ENCODE measurements at places on chromosomes 6 and 20. TPM values are rescaled to one million over a fixed set of nuclear protein-coding genes. Genes with fewer than 3 reads are reported as not detected.

- no peak for DNase-seq
Measured at GRCh38 chr6:43678341-43678740, 9.2 kb downstream of the MRPS18A start.

GRCh38 chr6:128209771-128210170 is 308.9 kb upstream of the THEMIS start:
- no peak for DNase-seq

DNA sequence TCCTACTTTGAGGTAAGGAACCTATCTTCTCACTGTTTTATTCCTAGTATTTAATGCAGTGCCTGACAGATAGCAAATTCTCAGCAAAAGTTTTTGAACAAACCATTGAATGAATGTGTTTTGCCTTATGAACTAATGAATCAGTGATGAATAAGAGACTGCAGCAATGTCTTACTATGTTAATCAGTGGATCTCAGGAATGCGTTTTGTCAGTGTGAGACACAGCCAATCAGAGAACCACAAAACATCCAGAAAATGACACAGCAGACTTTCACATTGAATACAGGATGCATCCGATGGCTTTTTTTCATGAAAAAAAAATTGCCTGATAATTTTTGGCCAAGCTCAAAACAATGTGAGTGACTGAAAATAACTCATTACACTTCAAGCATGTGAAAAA is 270.5 kb downstream of the BMP2 start:
- DNase-seq, result no peak

- DNase-seq, result no peak
Measured at GRCh38 chr6:73608761-73609160, 45.0 kb downstream of the SLC17A5 start.

DNA sequence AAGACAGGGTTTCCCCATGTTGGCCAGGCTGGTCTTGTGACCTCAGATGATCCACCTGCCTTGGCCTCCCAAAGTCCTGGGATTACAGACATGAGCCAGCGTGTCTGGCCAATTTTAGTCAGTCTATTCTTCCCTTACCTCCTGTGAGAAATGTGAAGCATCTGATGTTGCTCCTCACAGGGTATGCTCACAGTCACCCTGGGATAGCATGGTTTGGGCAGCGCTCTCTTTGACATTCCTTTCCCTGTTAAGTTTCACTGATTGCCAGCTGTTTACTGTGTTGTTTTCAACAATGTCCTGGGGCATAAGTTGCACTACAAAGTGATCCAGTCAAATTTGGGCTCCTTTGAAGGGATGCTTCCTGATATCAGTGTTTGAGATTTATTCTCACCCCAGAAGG is 13.1 kb downstream of the CDC5L start:
- DNase-seq, result no peak

GRCh38 chr20:37291724-37292126 is 2.3 kb downstream of the MANBAL start:
- no peak for DNase-seq

DNA sequence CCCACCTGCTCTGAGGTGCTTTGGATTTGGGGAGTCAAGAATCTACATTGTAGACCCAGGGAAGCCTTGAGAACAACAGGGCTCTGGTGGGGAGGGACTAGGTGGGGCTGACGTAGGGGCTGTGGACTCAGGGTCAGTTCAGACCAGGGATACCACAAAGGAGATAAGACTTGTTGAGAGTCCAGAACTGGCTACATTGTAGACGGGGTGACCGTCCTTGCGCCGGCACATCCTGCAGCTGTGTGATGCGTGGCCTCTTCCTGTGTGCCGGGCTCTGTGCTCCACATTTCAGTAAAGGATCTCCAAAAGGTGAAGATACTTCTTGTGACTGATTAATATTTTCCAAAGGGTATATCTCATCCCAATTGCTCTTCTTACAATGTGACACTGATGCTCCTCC is 9.8 kb upstream of the TLDC2 start:
- no peak for DNase-seq

DNA sequence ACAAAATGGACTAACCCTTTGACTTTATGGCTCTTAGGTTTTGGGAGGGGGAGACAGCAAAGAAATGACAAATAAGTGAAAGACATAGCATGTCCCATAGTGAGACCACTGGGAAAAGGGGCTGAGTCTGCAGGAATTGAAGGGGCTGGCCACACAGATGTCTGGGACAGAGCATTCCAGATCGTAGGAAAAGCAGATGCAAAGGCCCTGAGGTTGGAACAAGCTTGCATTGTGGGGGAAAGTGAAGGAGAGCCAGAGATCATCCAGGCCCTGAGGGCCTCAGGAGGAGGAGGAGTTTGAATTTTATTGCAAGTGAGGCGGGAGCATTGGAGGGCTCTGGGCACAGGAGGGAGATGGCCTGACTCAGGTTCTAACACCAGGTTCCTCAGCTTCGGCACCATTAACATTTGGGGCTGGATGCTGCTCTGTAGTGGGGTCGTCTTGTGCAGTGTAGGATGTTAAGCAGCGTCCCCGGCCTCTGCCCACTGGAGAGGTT is 97.5 kb downstream of the CEBPB start:
- no peak for DNase-seq

GRCh38 chr20:57892471-57892870 is 182.7 kb upstream of the PMEPA1 start:
- DNase-seq, result no peak

DNA sequence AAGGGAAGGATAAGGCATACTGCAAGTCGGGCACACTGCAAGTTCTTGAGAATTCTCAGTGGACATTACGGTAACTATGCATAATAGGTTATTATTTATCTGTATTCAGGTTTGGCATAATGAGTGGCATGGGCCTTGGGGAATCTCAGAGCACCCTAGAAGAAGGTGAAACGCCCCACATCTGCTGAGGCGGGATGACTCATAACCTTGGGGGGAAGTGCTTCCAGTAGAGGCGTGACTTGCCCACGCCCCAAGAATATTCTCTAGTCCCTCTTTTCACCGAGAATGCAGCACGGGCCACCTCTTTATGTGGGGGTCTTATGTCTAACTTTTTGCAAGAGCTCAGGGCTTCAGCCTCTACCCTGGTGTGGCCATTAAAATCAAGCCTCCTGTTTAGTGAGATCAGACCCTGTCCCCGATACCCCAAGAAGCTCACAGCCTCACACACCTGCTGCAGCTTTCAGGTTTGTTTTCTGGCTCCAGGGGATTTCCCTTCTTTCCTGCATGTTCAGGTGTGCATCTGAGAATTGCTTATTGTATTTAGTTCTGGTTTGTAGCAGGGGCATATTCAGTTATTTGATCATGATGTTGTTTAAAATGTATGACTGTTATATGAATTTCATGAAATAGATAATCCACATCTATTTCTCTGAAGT is 19.1 kb downstream of the ZFP64 start:
- DNase-seq, result no peak

DNA sequence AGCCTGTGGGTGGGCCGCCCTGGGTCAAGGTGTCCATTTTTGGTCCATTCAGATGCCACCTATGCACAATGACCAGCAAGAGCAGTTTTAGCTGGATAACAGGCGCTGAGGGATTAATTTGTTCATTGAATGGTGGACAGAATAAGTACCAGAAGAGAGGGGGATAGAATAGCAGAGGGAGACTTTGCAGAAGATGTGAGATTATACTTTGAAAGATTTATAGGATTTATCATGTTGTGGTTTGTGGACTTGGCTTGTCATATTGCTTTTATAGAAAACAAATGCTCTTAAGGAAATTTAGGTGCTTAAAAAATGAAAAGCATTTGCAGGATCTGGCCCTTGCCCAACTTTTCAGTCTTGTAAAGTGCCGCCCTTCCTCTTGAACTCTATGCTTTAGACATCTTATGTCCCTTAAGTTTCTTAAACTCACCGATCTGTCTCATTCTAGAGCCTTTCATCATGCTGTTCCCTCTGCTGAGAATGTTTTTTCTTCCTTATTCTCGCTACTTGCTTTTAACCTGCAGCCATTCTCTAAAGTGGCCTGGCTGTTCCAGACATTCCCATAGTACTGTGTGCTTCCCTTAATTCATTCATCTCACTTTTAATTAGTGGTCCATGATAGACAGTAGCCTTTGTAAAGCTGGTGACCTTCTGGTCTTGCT is 42.5 kb downstream of the CD109 start:
- DNase-seq, result no peak

- peak; percentile 61 for DNase-seq
Measured at GRCh38 chr20:33826270-33826897, 15.2 kb downstream of the CHMP4B start.

GRCh38 chr6:169339731-169340309 is 86.2 kb upstream of the THBS2 start:
- DNase-seq, result peak; percentile 80

- DNase-seq, result no peak
Measured at GRCh38 chr6:90637320-90637719, 50.4 kb upstream of the MAP3K7 start.

GRCh38 chr20:36819659-36820058 is 46.1 kb upstream of the DSN1 start:
- no peak for DNase-seq

DNA sequence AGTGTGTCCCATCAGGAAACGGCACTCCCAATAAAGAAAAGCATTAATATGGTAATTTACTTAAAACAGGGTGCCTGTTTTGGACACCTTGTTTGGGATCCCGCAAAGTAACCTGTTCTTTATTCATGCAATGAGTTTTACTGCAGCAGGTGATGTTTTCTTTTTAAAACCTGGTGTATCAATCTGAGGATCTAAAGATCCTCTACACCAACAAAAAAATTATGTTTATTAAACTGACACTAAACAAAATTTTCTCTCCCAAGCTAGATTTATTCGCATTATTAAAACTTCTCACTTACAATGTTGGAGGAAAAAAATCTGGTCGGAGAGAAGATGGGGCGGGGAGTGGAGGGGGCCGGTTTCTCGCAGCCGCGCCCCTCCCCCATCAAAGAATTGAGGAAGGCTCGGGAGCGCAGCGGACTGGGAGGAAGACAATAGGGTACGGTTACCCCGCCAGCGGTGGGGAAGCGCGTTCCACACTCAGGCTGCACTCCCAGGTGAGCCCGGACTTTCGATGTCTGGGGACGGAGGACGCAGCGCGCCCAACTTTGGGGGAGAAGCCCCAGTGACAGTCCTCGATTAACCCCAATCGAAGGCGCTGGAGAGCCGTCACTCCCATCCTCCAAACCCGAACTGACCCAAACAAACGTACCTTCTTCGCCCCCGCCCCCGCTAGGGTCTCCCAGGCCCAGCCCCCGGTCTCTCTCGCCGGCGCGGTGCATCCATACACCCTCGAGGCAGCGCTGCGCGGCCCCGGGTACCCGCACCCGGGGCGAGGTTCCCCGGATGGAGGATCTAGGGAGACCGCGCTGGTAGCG is 1.3 kb downstream of the CD24 start:
- peak; percentile 49 for DNase-seq

DNA sequence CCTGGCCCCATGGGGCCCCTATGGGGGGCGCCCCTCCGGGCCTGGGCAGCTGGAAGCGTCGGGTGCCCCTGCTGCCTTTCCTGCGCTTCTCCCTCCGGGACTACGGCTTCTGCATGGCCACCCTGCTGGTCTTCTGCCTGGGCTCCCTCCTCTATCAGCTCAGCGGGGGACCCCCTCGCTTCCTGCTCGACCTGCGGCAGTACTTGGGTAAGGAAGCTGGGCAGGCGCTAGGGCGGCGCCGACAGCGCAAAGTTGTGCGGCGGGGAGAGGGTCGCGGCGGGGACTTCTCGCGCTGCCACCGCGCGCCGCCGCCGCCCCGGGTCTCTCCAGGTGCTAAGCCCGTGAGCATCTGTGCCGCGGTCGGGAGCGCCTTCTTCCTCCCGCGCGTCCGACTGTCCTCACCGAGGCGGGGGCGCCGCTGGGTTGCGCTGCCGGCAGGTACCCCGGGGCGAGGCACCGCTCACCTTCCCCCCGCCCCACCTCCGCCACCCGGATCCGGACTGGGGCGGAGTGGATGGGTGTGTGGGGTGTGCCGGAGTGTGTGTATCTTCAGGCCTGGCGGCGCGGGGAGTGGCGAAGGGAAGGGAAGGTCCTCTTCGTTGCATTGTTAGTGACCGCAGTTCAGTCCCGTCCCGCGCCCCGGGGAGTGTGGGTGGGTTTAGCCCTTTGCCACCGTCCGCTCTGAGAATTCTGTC is 788 bp downstream of the UST start:
- DNase-seq, result peak; percentile 69

GRCh38 chr6:23940466-23940865 is 185.5 kb upstream of the NRSN1 start:
- DNase-seq, result no peak

GRCh38 chr20:4666001-4666479 is 55.7 kb upstream of the PRND start:
- no peak for DNase-seq

DNA sequence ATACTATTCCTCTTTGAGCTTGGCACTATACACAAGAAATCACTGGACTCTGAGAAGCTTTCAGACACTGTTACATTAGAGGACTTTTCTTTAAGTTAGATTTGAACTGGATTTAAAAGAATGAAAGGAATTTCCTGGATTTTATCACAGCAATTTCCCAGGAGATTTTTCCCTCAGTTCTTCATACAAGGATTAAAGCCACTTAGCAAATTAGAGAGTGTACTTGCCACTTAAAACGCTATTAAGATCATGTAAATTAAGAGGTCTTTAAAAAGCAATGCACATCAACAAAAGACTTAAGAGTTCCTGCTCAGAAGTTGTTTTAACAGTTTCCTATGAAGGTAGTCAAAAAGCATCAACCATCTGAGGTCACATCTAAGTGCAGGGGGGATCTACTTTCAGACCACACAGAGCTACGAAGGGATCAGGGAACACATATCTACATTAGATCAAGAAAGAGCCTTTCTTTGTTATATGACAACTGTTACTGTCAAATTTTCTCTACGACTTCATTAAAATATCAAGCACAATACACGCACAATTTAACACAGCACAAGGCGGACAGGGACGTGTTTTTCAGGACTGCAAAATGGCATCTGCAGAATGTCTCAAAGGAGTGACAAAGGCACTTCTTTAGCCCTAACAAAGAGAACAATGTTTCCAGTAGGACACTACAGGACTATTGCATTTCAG is 65.8 kb downstream of the EPB41L2 start:
- no peak for DNase-seq

WFDC10B gene
- 0.62 TPM for polyA plus RNA-seq

CDH4 gene
- polyA plus RNA-seq, result 0.73 TPM

SLC52A3 gene
- polyA plus RNA-seq, result 0.35 TPM

TCP11 gene
- polyA plus RNA-seq, result not detected

CST1 gene
- 10.8 TPM for polyA plus RNA-seq

PSORS1C2 gene
- not detected for polyA plus RNA-seq

SLC17A1 gene
- polyA plus RNA-seq, result 2.2 TPM

SLC22A7 gene
- polyA plus RNA-seq, result 40.1 TPM

COQ3 gene
- polyA plus RNA-seq, result 8.2 TPM

MYH7B gene
- polyA plus RNA-seq, result 0.42 TPM

All from hepatocyte (in vitro differentiated cells).